ENCODE measurements at places on chromosomes 2 and 18.

DNA sequence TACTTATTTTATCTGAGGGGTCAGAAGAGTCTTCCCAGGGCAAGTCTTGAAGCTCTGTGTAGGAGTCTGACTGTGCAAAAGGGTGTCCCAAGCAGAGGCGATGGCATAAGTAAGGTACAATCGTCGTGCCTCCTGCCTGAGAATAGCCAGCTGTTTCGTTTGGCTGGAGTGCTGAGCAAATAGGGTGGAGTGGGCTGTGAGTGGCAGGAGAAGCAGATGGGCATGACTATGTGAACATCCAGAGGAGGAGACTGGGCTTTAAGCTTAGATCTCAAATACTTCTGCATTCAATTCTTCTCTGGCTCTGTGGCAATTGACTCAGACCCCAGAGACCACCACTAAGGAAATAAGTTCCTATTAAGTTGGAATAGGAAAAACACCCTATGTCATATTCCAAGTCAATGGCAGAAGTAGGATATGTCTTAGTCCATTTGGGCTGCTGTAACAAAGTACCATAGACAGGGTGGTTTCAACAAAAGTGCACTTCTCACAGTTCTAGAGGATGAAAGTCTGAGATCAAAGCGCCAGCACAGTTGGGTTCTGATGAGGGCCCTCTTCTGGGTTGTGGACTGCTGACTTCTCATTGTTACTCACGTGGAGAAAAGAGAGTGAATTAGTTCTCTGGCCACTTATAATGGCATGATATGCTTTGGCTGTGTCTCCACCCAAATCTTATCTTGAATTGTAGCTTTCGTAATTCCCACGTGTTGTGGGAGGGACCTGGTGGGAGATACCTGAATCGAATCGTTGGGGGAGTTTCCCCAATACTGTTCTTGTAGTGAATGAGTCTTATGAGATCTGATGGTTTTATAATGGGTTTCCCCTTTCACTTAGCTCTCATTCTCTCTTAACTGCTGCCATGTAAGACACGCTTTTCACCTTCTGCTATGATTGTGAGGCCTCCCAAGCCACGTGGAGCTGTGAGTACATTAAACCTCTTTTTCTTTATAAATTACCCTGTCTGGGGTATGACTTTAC, 120.2 kb downstream of the LPIN1 start:
- no peak for DNase-seq

DNA sequence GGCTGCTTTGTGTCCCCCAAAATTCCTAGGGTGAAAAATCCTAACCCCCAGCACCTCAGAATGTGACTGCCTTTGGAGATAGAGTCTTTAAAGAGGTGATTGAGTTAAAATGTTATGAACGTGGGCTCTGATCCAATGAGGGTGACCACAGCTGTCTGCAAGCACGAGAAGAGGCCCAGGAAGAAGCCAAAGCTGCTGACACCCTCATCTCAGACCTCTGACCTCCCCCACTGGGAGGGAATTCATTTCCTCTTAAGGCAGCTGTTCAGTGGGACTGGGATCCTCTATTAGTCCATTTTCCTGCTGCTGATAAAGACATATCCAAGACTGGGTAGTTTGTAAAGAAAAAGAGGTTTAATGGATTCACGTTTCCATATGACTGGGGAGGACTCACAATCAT, 544.4 kb downstream of the DCDC2C start:
- DNase-seq: no peak

- no peak for DNase-seq
Observed at GRCh38 chr18:58562999-58563667, 65.8 kb downstream of the ALPK2 start.

DNA sequence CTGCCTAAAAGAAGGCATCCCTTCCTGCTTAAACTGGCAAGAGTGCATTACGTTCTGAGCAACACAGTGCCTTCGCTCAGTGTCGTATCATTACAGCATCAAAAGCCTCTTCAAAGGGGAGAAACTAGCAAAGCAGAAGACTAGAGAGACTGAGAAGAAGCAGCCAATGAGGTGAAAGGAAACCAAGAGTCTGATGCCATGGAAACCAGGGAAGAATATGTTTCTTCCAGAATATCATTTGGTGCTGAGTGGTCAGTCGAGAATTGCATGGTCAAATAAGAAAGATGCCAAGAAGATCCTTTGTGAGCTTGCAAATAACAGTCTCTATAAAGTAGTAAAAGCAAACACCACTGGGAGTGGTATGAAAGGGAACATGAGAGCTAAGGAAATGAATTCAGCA, 312.1 kb upstream of the CHST9 start:
- DNase-seq: no peak

GRCh38 chr2:221997683-221998082, 301.1 kb downstream of the PAX3 start:
- DNase-seq: no peak

DNA sequence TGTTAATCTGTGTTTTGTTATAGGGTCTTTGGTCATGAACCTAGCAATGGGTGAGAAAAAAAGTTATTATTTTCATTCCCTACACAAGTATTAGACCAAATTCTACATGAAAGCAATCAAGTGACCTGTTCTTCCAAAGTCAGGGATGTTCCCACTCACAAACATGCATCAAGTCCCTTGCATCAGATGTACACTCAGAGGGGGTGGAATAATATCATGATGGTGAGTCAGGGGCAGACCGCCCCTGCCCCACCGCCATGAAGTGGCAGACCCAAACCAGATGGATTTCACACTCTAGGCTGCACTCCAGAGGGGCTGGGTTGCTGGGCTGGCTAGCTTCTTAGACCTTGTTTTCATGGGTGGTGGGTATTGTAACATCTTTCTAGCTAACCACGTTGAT, 91.4 kb downstream of the ACAA2 start:
- no peak for DNase-seq

DNA sequence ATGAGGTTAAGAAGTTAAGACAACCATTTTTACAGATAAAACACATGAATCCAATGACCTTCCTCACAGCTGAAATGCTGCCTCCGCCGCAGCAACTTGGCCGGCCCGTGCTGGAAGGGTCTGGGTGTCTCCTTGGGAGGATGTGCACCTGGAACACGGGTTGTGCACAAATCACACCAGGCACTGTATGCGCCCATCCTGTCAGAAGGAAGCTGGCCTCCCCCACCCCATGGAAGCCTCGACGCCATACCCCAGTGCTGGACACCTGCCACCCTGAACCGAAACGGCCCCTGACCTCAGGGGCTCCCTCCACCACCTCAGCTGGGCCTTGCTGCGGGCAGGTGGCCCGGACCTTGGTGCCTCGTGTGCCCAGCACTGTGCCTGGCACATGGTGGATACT, 111.8 kb downstream of the PXDN start:
- DNase-seq: no peak

GRCh38 chr2:57821088-57821487, 225.5 kb upstream of the VRK2 start:
- no peak for DNase-seq

- no peak for DNase-seq
Observed at GRCh38 chr2:160418853-160419252, 74.8 kb downstream of the RBMS1 start.

GRCh38 chr18:28002841-28003240, 174.1 kb downstream of the CDH2 start:
- DNase-seq: no peak

DNA sequence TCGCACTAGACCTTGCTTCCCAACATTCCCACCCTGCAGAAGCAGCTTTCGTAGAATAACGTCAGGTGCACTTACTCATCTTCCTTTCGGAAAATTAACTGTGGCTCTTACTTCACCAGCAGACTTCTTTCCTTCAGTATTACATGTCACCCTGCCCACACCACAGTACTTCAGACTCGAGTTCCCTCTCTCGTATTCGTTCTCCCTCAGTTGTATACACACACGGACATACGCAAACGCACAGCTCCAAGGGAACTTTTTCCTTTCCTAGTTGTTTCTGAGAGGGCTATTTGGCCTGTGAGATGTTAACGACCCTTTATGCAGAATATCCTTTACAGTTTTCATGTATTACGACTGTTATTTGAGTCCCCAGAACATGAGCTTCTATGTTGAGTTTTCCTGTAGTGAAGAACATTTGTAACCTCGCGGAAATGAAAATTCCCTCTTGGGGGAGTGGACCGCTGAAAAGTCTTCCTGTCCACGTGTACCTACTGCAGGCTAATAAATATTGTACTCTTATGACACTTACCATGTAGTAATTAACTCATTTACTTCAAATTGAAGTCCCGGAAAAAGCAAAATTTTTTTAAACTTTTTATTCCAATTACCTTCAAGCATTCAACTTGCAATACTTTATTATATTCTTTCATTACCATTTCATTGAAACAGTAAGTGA, 908 bp downstream of the ERLEC1 start:
- no peak for DNase-seq

DNA sequence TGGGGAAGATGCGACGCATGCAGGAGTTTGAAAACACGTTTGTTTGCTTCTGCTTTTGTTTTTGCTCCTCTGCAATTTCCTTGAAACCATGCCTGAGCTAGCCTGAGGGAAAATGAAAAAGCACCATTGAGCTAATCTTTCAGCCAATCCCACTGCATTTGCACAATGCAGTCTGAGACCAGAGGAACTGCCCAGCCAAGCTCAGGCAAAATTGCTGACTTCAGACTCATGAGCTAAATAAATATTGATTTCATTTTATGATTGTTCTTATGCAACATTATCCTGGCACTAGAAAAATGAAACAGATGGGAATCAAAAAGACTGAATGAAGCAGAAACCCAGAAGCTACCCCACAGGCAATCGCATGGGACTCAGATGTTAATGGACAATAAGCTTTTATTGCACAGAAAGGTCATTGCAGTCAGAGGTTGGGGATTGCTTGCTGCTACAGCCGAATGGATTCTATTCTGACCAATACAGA, 37.0 kb downstream of the TPRKB start:
- DNase-seq: no peak

GRCh38 chr18:31042406-31043181, at the start of gene DSC3:
TSS of gene DSC3 (minus strand) at chr18:31042742. CDS start at chr18:31042660, 82 bp downstream.
- DNase-seq: no peak

GRCh38 chr2:15606481-15607441, 15.1 kb downstream of the DDX1 start:
- DNase-seq: no peak

- no peak for DNase-seq
Observed at GRCh38 chr18:22704586-22704918, 228.6 kb upstream of the RBBP8 start.

GRCh38 chr2:179233626-179234430, 30.8 kb downstream of the SESTD1 start:
- DNase-seq: no peak

- DNase-seq: no peak
Observed at GRCh38 chr18:11956371-11957308, 24.7 kb upstream of the IMPA2 start.

DNA sequence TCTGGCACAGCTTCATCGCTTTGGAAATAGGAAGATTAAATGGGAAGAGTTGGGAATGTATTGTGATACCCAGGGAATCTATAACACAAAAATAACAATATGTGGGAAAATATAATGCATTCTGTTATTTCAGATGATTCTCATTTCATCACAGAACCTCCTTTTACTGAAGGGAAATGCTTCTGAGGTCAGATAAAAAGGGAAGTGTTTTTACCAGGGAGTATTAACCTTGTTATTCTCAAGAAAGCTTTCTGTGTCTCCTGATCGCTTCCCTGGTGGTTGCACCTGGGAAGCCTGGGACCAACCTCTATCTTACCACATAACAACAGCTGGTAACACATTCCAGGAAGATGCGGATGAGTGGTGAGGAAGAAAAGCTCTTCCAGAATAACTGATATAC, 47.2 kb downstream of the SCG2 start:
- no peak for DNase-seq

DNA sequence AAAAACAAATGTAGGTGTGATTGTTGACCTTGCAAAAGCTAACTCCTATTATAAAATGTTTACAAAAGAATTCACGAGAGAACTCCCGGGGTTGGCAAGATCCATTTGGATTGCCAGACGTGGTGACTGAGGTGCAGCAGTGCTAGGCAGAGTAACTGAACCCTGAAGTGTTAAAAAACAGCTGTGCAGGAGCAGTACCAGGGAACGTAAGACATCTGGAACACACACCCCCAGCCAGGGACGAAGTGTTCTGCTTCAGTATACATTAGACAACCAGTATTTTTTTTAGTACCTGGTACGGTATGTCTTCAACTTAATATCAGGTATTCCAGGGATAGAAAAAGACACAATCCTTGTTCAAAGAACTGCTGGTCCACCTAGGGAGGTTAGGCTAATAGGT, 272.1 kb upstream of the EPAS1 start:
- no peak for DNase-seq

DNA sequence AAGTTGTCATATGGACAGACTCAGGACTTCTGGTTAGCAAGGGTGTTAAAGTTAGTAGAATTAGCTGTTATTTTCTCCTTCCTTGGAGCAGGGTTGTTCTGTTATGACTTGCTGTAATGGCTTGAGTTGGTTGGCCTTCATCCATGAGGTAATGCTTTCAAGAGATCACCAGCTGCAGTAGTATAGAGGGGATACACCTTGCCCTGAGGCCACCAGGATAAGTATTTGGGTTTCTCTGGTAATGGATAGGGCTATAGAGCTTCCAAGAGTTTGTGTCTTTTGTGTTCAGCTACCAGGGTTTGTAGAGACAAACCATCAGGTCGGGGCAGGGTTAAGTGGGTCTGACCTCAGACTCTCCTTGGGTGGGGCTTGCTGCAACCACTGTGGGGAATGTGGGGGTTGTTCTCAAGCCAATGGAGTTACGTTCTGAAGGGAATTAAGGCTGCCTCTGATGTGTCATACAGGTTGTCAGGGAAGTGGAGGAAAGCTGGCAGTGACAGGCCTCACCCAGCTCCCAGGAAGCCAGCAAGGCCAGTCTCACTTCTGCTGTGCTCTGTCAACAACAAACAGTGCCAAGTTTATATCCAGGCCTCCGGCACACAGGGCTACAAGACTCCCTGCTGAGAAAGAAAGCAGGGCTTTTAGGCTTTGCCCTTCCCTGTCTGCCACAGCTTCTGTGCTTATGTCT, 356.6 kb downstream of the SPAG16 start:
- no peak for DNase-seq

GRCh38 chr18:60555625-60556024, 183.1 kb upstream of the MC4R start:
- DNase-seq: no peak

- peak; percentile 19 for DNase-seq
Observed at GRCh38 chr2:234446404-234447076, 50.3 kb downstream of the ARL4C start.

- DNase-seq: no peak
Observed at GRCh38 chr2:109143214-109144187, 14.5 kb downstream of the SH3RF3 start.

GRCh38 chr2:11144077-11144737, 11.1 kb upstream of the SLC66A3 start:
- DNase-seq: no peak
